Stimulated activated CD4-positive, alpha-beta T cell treated with anti-CD3 and anti-CD28 coated beads, Interleukin-15, amount 100 ng/mL, for 1 hour (primary cell): ENCODE measurements at places on chromosomes 13 and 19.

- DNase-seq: no peak
Observed at GRCh38 chr19:18424890-18425514, 5.8 kb downstream of the SSBP4 start.

DNA sequence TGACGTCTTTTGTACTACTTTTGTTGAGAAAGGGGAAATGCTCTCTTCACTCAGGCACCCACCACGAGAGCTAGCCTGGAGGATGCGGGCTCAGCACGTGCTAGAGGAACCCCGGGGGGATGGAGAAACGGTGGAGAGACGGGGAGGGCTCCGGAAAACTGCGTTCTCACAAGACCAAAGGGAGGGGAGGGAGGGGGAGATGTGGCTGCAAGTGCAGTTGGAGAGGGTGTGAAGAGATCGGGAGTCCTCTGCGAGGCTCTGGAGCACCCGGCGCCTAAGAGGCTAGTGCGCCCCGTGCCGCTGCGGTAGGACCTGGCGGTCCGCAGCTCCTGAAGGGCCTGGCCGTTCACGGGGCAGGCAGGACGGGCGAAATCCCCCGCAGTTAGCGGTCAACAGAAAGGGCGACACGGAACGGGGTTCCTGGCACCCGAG, 43.4 kb upstream of the XPO4 start:
- no peak for DNase-seq

DNA sequence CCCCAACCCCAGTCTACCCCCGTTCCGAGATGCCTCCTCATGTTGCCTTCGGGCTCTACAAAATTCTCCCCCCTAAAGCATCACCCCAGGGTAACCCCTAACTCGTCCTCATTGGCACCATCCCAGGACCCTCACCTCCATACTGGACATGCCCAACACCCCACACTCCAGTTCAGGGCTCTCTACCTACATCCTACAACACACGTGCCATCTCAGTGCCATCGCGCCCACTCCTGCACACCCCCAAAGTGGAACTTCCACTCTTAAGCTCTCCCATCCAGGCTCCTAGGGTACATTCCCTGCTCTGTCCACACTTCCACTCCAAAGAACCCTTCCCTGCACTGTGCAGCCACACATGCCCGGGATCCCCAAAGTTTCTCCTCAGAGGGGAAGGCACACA, 827 bp upstream of the FKRP start:
- no peak for DNase-seq

DNA sequence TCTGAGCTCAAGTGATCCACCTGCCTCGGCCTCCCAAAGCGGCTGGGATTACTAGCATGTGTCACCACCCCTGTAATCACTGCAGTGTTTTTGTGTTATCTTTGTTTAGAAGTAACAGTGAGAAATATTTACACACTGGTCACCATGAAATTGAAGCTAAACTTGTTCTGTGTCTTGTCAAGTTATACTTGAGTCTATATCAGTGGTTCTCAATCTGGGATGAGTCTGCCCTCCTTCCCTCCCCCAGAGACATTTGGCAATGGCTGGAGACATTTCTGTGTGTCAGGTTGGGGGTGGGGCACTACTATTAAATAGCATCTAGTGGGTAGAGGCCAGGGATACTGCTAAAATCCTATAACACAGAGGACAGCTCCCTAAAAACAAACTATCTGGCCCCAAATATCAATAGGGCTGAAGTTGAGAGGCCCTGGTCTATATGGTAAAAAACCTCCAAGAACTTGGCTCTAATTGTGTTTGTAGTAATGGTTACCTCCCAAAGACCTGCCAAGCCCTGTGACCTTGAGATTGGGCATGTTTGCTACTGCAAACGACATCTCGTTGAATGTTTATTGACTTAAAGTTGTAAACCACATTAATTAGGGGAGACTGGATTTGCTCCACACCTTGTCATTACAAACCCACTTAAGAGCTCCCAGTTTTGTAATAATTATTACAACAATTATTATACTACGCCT, 6.9 kb downstream of the CTU1 start:
- DNase-seq: no peak

- no peak for DNase-seq
Observed at GRCh38 chr19:8069096-8069973, 16.8 kb downstream of the CCL25 start.

DNA sequence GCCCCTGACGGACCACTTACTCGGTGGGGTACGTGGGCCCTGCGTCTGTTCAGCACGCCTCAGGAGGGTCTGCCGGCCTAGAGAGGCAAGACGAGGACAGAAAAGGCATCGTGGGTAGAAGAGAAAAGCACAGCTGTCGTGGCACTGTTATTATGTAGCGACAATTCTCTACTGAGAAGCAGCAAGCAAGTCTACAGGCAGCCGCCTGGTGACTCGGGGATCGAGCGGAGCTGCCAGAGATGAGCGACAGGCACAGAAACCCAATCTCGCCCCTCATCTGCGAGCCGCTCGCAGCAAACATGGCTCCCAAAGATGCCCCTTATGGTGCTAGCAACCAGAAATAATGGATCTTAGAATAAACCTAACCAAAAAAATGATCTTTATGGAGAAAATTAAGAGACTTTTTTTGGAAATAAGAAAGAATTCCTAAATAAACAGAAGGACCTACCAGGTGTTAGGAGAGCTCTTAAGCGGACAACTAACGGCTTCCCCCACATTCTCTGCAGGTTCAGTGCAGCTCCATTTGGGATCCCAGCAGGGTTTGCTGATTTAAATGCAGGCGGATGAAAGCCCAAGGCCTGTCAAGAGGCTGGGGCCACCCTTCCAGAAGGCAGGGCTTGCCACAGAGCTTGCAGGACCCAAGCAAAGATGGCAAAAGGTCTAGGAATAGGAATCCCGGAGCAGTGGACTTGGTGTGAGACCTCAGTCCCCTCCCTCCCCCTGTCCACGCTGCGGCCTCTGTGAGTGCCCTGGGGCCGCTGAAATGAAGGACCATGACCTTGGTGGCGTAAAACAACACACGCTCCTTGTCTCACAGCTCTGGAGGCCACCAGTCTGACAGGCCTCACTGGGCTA, 152.6 kb downstream of the KDM4B start:
- no peak for DNase-seq

DNA sequence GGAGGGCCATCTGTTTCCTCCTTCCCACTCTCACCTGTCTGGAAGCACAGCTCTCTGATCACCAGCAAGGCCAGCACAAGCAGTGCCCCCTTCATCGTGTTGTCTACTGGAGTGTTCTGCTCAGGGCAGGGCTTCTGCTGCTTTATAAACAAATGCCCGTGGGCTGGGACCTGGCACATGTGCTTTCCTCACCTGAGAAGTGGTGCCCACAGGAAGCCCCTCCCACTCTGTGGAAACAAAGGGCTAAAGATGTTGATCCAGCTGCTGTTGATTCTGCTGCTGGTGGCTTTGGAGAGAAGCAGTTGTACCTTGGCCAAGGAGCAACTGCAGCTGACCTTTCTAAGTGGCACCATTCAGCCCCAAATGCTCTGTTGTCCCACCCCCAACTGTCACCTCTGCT, 26.4 kb upstream of the ZNF181 start:
- no peak for DNase-seq

DNA sequence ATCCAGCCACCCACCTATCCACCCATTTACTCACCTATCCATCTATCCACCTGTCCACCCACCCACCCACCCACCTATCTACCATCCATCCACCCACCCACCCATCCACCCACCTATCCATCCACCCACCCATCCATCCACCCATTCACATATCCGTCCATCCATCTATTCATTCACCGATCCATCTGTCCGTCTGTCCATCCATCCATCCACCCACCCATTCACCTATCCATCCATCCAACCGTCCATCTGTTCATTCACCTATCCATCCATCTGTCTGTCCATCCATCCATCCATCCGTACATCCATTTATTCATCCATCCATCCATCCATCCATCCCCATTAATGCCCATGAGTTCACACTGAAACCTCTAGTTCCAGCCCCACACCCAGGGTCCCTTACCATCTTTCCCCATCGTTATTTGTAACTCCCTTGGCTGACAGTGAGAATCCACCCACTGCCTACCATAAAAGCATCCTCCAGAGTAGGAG, 31.3 kb downstream of the KDM4B start:
- DNase-seq: no peak

DNA sequence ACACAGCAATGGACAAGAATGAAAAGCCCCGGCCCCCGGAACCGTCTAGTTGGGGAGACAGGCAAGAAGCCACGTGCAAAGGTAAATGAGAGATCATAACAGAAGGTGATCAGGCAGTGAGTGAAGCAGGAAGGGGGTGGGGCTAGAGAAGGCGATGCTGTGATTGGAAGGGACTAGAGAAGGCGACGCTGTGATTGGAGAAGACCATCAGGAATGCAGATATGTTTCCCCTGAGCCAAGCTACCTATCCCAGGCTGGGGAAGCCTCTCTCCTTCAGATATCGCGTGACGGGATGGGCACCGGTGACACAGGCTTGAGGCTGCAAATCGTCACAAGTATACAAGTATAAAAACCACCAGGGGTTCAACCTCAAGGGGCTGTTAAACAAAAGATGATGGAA, 21.8 kb downstream of the DCAF15 start:
- no peak for DNase-seq

GRCh38 chr13:37490176-37490779, 108.3 kb downstream of the POSTN start:
- DNase-seq: no peak

GRCh38 chr13:30846866-30847265, 59.2 kb upstream of the MEDAG start:
- DNase-seq: no peak

DNA sequence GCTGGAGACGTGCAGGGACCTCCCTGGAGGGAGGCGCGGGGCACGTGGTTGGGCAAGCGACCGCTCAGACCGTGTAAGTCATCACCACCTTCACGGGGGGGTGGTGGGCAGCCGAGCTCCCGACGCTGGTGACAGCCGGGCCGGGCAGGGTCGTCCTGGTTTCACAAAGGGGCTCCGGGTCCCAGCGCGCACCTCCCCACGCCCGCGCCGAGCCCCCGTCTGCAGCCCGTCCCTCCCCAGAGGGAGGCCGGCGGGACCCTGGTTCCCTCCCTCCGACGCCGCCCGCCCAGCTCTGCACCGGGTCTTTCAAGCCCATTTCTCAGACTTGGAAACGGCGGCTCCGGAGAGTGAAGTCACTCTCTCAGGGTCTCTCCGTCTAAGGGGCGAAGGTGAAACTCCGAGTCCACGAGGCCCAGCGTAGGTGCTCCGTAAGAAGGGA, 729 bp upstream of the ARID3A start:
- DNase-seq: no peak

- no peak for DNase-seq
Observed at GRCh38 chr13:91331047-91331915, 16.2 kb upstream of the MIR17HG start.

- no peak for DNase-seq
Observed at GRCh38 chr19:49923055-49924003, 5.7 kb upstream of the ATF5 start.

DNA sequence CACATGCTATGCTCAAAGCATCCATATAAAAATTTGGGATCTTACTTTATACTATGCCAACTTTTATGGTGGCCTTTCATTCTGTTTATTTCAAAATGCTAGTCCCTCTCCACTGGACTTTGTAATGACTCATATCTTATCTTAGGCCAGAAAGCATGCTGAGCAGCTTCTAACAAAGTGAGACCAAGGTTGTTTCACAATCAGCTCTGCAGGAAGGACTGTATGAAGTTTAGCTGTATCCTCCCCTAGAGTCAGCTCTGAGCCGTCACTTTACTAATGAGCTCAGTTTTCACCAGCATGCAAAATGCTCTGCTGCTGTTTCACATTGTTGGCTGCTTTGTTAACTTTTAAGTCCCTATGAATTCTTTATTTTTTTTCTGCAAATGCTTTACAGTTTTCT, 1608.8 kb downstream of the OLFM4 start:
- no peak for DNase-seq

DNA sequence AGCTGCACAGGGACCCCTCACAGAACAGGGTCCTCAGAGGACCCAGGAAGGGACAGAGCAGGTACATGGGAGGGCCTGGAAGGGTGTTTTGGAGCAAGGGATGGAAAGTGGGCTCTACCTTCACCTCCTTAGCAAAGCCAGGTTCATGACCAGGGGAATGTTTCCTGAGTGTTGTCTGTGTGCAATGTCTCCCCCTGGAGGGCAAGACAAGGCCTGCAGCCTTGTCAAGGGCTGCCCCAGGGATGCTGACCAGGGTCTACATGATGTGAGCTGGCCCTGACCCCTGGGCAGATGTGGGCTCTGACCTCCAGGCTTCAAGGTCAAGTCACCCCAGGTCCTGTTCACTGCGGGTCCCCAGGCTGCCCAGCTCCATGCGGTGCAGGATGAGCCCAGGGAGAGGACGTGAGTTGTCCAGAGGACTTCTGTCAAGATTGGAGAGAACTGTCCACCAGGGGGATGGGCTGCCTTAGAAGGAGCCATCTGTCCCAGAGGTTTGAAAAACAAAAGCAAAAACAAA, 1.0 kb upstream of the CEACAM1 start:
- DNase-seq: peak; percentile 51

- no peak for DNase-seq
Observed at GRCh38 chr13:107712145-107712860, 503.0 kb downstream of the LIG4 start.

- no peak for DNase-seq
Observed at GRCh38 chr13:46748300-46748699, 48.7 kb downstream of the ESD start.

GRCh38 chr19:30374539-30374864, 2.3 kb downstream of the ZNF536 start:
- no peak for DNase-seq

DNA sequence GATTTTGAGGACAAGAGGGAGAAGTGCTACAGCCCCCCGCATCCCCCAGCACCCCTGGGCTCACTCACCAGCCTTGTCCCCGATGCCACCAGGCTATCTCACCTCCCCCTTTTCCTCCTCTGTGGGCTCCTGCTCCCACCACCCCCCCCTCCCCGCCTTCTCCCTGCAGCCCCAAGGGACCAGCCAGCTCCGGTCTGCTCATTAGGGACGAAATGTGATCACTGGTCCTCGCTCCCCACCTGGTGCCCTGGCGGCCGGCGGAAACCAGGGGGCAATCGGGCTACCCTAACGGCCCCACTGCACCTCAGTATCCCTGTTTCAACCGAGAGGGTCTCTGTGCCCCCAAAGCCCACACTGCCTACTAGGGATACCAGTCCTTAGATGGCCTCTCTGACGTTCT, 2.7 kb downstream of the GPR4 start:
- DNase-seq: no peak

- no peak for DNase-seq
Observed at GRCh38 chr13:23007426-23007825, 173.4 kb upstream of the SGCG start.

DNA sequence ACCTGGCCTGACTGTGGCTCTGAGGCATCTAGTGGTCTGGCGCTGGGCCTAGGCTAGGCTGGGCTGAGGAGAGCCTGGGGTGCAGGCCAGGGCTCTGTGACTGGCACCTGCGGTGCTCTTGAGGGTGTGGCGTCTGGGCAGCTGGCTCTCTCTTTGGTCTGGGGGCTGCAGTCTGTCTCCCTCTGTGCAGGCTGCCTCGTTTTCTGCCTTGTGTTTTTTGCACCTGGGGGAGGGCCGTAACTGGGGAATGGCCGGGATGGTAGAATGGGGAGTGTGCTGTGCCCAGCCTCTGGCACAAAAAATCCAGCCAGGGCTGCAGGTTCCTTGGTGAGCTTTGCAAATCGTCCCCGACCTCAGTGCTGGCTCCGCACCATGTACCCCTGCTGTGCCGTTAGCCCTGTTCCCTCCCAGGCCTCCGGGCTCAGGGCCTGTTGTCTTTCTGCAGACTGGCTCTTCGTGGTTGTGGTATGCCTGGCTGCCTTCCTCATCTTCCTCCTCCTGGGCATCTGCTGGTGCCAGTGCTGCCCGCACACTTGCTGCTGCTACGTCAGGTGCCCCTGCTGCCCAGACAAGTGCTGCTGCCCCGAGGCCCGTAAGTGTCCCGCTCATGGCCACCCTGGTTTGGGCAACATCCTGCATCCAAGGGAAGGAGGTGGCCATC, 6.5 kb upstream of the USF2 start:
- DNase-seq: no peak
